Cortex of kidney (tissue), 1 donor: ENCODE measurements at places on chromosomes 11 and 22.

GRCh38 chr11:59754859-59755700, at the start of gene STX3:
Gene STX3 (plus strand): TSS chr11:59755376. CDS start chr11:59755606, 230 bp downstream.
- DNase-seq: peak; percentile 24

DNA sequence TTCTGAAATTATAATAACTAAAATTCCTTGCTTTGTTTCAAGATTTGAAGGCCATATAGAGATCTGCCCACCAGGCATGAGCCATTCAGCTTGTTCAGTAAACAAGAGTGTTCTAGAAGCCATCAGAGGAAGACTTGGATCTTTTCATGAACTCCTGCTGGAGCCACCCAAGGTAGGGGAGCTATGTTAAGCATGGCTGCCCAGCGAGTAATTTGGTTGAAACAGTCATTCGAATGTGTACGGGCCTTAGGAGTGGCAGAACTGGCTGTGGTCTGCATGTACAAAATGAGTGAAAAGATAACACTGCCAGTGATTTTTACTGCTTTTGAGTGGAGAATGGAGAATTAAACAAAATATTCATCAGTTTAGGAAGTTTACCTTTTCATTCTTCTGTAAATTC, 103.7 kb downstream of the PPP6R3 start:
- DNase-seq: no peak

DNA sequence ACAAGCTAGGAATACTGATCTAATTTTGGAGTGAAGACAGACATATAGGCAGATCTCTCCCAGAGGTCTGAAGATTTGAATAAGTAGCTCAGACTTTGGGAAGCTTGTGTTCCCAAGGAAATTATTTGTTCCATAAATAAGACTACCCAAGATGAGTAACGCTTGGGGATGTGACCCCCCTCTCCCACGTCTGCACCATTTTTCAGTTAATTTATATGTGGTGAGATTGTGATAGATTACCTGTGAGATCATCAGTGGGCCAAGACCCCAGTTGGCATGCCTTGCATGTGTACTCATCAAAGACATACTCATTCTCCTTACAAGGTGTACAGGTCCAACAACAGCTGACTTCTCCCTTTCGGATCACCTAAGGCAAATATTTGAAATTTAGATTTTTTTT, 252.8 kb upstream of the CTSC start:
- no peak for DNase-seq

- DNase-seq: no peak
Measured at GRCh38 chr11:38814670-38815069, 2216.6 kb upstream of the RAG2 start.

GRCh38 chr22:18997306-18997924, 61.3 kb upstream of the PRODH start:
- DNase-seq: no peak
